ENCODE measurements at places on chromosomes 6 and 20. TPM values are rescaled to one million over a fixed set of nuclear protein-coding genes. Genes with fewer than 3 reads are reported as not detected.

The BCL2L1 gene
- total RNA-seq = 183 TPM

The RSPO3 gene
- total RNA-seq = 86.4 TPM

The GGTLC1 gene
- not detected for total RNA-seq

The TAF4 gene
- total RNA-seq = 16.7 TPM

The TXLNB gene
- total RNA-seq = not detected

The CGA gene
- 0.29 TPM for total RNA-seq

The SLC22A3 gene
- 37.0 TPM for total RNA-seq

The LRRN4 gene
- not detected for total RNA-seq

The CD83 gene
- total RNA-seq = 1.9 TPM

The ZBTB46 gene
- total RNA-seq = 0.46 TPM

The NKAIN2 gene
- not detected for total RNA-seq

The ALDH8A1 gene
- not detected for total RNA-seq

The ATRN gene
- total RNA-seq = 25.1 TPM

The ELOVL2 gene
- total RNA-seq = 7.2 TPM

The SLC22A23 gene
- total RNA-seq = 11.2 TPM

The GTSF1L gene
- total RNA-seq = not detected

The DNAH8 gene
- not detected for total RNA-seq

The BIRC7 gene
- 3.4 TPM for total RNA-seq

The DEFB114 gene
- total RNA-seq = not detected

The BPIFB4 gene
- not detected for total RNA-seq

The ADNP gene
- 43.7 TPM for total RNA-seq

The ENPP1 gene
- total RNA-seq = 1.7 TPM

The TRIM31 gene
- total RNA-seq = 1.7 TPM

The SLC17A3 gene
- total RNA-seq = 0.93 TPM

The LRRC1 gene
- total RNA-seq = 4.7 TPM

The DCDC2 gene
- total RNA-seq = 3.7 TPM

The LCA5 gene
- total RNA-seq = 0.26 TPM

The C6orf136 gene
- total RNA-seq = 13.3 TPM

The PNLDC1 gene
- not detected for total RNA-seq

The BTNL2 gene
- not detected for total RNA-seq

The TPD52L1 gene
- 43.8 TPM for total RNA-seq

The NFATC2 gene
- 7.5 TPM for total RNA-seq

The SIRPD gene
- total RNA-seq = not detected

The MYCT1 gene
- total RNA-seq = 0.13 TPM

The BPI gene
- total RNA-seq = not detected

The ETV7 gene
- total RNA-seq = 0.09 TPM

The ANGPT4 gene
- 0.03 TPM for total RNA-seq

The TMC2 gene
- not detected for total RNA-seq

The ATAT1 gene
- 6.0 TPM for total RNA-seq

The MROH8 gene
- total RNA-seq = 0.81 TPM

The SOX18 gene
- total RNA-seq = 2.8 TPM

The ATP5F1E gene
- total RNA-seq = 88.3 TPM

The ZSCAN23 gene
- total RNA-seq = not detected

The PTCHD4 gene
- total RNA-seq = not detected

The C20orf202 gene
- total RNA-seq = not detected

The HLA-DOA gene
- 0.50 TPM for total RNA-seq

The BICRAL gene
- 2.2 TPM for total RNA-seq

The RNF182 gene
- total RNA-seq = 2.5 TPM

The GPR63 gene
- total RNA-seq = 0.64 TPM

The LYRM4 gene
- 31.0 TPM for total RNA-seq

The MKKS gene
- 16.3 TPM for total RNA-seq

The TMEM170B gene
- total RNA-seq = 0.80 TPM

The TFAP2D gene
- not detected for total RNA-seq

The UNC5CL gene
- 0.57 TPM for total RNA-seq

The OLIG3 gene
- not detected for total RNA-seq

The MUCL3 gene
- total RNA-seq = not detected

The CRISP3 gene
- not detected for total RNA-seq

The PRL gene
- total RNA-seq = not detected
